ENCODE measurements at places on chromosomes 5 and 9. TPM values are rescaled to one million over a fixed set of nuclear protein-coding genes. Genes with fewer than 3 reads are reported as not detected.

The ABO gene
- 26.7 TPM for total RNA-seq

The NRG2 gene
- under 0.01 TPM for total RNA-seq

The ABLIM3 gene
- 0.27 TPM for total RNA-seq

The CDKN2B gene
- total RNA-seq: under 0.01 TPM

The GKAP1 gene
- total RNA-seq: 1.9 TPM

The GDA gene
- under 0.01 TPM for total RNA-seq

The DDX46 gene
- total RNA-seq: 13.2 TPM

The MARVELD2 gene
- total RNA-seq: 0.27 TPM

The ZNF300 gene
- total RNA-seq: 3.0 TPM

The PCDHB2 gene
- total RNA-seq: 0.27 TPM

GRCh38 chr5:60458666-60459065 lies 241.3 kb downstream of the DEPDC1B start:
- DNase-seq: no peak

DNA sequence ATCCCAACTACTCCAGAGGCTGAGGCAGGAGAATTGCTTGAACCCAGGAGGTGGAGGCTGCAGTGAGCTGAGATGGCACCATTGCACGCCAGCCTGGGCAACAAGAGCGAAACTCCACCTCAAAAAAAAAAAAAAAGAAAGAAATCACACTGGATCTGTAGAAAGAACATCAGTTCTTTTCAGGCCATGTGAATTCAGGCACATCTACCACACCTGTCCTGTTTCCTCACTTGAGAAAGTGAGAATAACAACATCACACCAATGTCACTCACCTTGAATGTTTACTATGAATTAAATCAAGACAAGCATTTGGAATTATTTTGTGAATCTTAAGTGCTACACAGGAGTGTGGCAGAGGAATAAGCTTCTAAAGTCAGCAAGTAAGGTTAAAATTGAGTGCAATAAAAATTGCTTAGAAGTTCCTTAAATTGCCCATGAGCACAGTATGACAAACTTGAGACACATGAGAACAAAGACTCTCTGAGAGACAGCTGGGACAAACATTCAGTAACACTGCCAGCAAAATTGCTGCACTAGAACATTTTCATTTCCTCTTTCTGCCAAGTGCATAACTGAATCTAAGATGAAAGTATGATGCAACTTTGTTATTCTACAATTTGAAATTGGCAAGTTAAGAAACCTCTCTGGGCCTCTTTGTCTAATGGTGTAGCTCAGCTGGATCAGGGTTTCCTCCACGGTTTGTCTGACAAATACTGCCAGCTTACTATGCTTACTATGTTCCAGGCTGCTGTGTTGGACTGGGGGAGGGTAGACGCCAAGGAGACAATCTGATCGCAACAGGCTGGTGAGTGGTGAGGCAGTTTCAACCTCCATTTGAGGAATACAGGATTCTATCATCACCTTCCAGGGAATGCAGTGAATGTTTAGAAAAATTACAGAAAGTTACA lies 1.9 kb upstream of the RIC1 start:
- DNase-seq: peak; percentile 91

- no peak for DNase-seq
These were observed 1290.2 kb upstream of the WWC1 start for GRCh38 chr5:167001246-167001645.

- DNase-seq: peak; percentile 43
These were observed at the start of gene SH3RF2 for GRCh38 chr5:145936401-145937131. Gene SH3RF2, plus strand, starts transcription at chr5:145936578. Its CDS starts 1,351 bp downstream, at chr5:145937929.
